ENCODE measurements at places on chromosomes 12 and 14.

DNA sequence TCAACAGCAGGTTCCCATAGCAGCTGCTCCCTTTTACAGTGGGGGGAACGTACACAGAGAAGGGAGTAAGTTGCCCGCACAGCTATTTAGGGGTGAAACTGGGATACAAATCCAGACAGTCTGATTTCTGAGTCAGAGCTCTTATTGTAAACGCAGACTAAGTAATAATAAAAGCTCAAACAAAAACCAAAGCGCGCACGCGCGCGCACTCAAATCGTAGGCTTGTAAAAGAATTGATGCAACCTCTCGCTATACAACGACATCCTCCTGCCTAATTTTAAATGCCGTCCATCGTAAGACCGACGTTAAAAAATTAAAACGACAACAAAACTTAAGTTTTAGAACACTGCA lies 747 bp upstream of the DACT1 start:
- DNase-seq, result no peak

DNA sequence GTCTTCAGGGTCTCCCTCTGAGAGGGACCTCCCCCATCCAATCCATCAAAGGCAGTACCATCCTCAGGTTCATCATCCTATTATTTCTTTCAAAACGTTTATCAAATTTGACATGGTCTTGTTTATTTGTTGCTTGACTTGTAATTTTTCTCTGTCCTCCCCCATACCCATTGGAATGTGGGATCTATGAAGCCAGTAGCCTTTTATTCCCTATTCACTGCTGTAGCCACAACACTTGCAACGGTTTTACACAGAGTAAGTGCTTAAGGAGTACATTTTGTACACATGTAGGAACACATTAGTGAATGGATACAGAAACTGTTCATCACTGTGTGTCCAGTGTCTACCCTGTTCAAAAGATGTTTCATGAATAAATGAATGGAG lies 41.5 kb downstream of the IGF1 start:
- no peak for DNase-seq

DNA sequence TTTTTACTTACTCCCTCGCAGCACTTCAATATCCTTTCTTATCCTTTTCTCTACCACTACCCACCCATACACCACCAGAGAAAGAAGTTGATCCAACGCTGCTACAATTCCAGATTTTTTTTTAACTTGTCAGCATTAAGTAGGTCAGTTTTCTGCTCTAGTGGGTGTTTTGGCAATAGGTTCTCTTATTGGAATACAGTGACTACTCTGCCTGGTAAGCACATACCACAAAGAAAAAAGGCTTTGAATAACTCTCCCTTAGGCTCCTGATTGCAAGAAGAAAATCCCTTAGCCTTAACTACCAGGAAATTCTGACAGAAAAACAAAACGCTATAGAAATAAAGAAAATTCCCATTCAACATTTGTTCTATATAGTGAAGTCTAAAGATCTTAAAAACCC lies 72.0 kb downstream of the NUMB start:
- no peak for DNase-seq

DNA sequence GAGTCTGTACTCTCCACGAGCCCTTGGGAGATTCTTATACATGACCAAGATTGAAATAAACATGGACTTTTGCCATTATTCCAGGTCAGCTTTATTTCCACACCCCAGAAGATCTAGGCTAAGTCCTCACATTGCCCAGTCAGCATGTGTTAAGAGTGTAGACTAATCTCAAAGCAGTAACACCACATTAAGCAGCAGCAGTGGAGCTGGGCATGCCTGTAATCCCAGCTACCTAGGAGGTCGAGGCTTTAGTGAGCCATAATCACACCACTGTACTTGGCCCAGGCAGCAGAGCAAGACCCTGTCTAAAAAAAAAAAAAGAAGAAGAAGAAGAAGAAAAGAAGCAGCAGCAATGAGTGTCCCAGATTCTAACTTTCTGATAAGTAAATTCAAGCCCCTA lies 65.5 kb downstream of the C12orf56 start:
- no peak for DNase-seq

DNA sequence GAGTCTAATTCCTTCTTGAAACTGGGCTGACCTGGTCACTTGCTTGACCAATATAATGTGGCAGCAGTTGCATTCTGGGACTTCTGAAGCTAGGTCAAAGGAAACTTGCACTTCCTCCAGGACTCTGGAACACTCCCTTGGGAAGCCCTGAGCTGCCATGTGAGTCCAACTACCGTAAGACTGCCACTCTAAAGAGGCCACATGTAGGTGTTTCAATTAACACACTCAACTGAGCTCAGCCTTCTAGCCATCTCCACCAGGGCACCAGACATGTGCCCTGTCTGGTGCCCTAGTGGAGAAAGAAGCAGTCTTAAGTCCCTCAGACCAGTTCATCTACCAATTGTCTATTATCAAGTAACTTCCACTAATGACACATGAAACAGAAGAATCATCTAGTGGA lies 6.1 kb upstream of the TEP1 start:
- DNase-seq, result no peak

DNA sequence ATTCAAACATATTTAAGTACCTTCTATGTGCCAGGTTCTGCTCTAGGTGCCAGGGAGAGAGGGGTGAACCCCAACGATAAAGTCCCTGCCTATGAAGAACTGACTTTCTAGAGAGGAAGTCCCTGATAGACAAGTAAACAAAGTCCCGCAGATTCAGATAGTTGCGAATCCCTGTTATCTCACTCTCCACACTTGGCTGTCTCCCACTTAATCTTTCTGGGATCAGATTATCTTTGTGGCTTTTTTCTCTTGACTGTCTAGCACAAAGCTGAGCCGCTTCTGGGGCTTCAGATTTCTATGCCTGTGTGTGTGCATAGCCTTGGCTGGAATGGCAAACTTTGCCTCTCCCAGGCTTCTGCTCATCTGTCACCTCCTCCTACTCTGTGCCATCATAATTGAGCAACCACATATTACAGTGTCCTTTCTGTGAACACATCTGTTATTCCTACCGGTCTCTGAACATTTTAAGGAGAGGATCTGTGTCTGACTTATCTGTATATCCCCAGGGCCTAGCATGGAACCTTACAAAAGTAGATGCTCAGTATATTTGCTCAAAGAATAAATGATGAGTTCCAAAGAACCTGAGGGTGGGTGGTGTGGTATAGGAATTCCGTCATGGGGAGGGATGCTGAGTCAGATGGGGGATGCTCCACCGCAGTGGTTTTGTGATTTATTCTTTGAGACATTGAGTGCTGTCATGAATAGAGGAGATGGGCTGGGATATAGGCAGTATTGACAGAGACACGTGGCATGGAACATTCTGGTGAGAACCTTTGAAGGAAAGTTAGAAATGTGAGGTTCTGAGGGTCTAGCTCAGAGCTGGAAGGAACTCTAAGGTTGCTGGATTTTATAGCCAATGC lies 28.5 kb downstream of the RGS6 start:
- no peak for DNase-seq

- no peak for DNase-seq
Measured at GRCh38 chr12:18430425-18431048, 169.2 kb downstream of the PIK3C2G start.

All from GM18507 (cell line).